ENCODE measurements at places on chromosomes 16 and 17.
A peak's percentile ranks its signal among the peaks of the same experiment; 100 is the strongest.

- DNase-seq: peak; percentile 76
Observed at GRCh38 chr17:41801374-41802271, 10.1 kb downstream of the P3H4 start.

DNA sequence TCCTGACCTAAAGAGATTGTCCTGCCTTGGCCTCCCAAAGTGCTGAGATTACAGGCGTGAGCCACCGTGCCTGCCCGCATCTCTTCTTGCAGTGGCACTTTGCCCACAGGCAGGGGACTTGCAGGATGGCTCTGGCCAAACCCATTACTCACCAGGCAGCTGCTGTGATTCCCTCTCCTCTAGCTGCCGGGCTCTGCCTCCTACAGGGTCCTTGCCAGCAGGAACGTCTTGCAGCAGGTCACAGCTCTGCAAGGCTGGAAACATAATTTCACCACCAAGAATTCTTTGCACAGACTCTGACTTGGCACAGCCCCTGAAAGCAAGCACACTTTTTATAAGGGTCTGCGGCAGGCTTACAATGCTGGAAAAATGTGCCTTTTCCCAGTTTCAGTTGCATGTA lies 20.3 kb downstream of the COX4I1 start:
- no peak for DNase-seq

- no peak for DNase-seq
Observed at GRCh38 chr17:80695979-80696378, 151.3 kb downstream of the RPTOR start.

GRCh38 chr16:85177448-85177846 lies 65.2 kb upstream of the CIBAR2 start:
- no peak for DNase-seq

DNA sequence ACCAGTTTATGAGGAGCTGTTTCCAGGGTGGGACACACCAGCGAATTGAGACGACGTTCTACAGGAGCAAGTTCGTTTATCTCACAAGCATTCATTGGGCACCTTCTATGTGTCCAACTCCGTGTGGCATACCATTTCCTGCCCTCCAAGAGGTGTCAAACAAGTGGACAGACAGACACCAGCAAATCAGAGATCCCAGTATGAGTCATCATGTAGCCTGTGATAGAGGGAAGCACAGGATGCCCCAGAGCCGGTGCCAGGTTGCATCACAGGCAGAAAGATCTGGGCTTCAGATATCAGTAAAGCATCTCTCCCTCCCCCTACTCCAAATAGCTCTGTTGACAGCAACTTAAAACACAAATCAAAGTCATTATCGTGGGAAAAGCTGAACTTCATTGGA lies 31.8 kb upstream of the MAF start:
- DNase-seq: no peak

DNA sequence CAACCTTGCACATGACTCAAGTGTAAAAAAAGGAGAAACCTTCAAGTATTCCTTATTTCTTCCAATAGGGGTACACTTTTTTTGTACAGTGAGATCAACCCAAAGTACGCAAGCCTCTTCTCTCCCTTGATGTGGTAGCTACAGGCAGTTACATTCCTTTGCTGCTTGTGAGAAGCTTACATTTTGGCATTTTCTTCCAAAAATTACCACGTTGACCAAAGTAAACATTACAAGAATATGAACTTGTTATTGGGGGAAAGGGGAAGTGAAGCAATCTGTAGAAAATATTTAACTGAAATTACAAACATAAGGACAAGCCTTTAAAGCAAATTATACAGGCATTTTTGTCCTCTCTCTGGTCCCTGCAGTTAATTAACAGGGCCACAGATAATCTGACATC lies 97.0 kb upstream of the TOB1 start:
- no peak for DNase-seq

Data from CD8-positive, alpha-beta memory T cell (primary cell).